SW480 (cell line): ENCODE measurements at places on chromosomes 3 and 15.
A peak's percentile ranks its signal among the peaks of the same experiment; 100 is the strongest.

- no peak for DNase-seq
These were observed 95.2 kb downstream of the PLSCR2 start for GRCh38 chr3:146374146-146374545.

GRCh38 chr3:109334572-109334971 is 2.8 kb downstream of the DPPA4 start:
- DNase-seq: no peak

GRCh38 chr15:33084661-33085060 is 109.9 kb downstream of the FMN1 start:
- DNase-seq: no peak

DNA sequence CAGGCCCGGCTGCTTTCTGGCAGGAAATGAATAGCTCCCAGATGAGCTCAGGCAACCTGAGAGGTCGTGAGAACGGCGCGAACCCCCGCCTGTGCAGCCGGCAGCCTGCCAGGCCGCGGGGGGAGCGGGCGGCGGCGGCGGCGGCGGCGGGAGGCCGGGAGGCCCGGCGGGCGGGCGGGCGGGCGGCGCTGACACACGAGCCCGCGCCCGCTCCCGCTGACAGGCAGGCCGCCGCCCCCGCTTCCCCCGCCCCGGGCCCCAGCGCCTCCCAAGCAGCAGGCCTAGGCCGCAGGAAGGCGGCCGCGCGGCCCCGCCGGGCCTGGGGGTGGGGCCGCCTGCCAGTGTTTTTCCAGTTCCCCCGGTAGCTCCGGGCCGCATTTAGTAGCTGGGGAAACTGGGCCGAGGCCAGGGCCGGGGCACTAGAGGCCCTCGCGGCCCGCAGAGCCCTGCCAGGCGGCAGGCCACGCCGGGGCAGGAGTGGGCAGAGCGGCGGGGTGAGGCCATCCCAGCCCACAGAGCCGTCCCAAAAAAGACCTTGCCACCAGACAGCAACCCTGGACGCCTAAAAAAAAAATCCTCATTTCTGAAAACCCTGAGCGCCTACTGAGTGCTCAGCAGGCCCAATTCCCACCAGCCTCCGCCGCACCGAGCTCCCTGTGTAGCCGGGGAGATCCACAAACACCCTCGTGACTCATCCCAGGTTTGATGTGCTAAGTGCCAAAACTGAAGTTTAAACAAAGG is 5.6 kb downstream of the HES1 start:
- peak; percentile 94 for DNase-seq

GRCh38 chr3:79015854-79016253 is 751.9 kb downstream of the ROBO1 start:
- DNase-seq: no peak

DNA sequence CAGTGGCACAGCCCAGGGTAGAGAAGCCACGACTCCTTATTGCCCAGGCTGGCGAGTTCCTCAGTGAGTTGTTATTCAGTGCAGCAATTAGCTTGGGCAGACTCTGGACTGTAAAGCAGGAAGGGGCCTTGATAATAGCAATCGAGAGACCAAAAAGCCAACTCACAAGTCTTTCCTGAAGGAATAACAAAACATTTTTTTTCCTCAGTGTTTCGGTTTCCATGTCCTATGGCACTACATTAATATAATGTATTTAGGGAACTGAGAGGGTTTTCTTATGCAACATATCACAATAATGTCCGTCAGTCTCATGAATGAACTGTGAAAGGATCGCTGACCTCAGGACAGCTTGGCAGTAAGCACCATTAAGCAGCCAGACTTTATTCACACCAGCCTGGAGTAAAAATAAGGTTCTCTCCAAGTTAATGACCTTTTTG is 248.9 kb upstream of the TBL1XR1 start:
- DNase-seq: no peak

DNA sequence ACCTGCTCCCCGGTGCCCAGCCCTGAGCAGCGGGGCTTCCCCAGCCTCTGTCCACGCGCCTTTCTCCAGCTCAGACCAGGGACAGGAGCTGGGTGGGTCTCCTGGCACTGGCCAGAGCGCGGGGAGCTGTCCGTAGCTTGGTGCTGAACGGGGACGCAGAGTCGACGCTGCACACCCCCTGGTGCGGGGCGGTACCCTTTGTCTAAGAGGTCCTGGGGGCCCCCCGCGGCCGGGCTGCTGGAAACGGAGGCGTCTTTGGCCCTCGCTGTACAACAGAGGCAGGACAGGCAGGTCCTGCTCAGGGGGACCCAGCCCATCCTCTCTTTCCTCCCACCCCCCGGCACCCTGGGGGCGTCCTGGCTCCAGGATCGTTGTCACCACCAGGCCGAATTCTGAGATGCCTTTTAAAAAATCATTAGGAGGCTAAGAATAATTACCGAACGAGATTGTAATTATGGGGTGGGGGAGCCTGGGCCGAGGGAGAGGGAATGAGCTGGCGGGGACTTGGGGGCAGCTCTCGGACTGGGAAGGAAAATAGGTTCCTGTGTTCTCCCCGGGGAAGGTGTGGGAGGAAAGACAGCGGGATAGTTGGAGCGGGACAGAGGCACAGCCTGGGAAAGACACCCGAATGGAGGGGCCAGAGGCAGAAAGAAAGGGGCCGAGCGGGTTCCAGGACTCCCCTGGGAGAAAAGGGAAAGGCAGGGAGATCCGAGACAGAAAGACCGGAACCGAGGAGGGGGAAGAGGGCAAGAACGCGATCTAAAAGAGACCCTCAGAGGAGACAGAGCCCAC is 4.1 kb upstream of the SKOR1 start:
- no peak for DNase-seq

- peak; percentile 54 for DNase-seq
These were observed 112.8 kb upstream of the ICE2 start for GRCh38 chr15:60591496-60592370.

- peak; percentile 75 for DNase-seq
These were observed 13.2 kb upstream of the TMEM212 start for GRCh38 chr3:171829841-171830517.

- DNase-seq: no peak
These were observed 18.2 kb upstream of the CLDN16 start for GRCh38 chr3:190369668-190370295.

DNA sequence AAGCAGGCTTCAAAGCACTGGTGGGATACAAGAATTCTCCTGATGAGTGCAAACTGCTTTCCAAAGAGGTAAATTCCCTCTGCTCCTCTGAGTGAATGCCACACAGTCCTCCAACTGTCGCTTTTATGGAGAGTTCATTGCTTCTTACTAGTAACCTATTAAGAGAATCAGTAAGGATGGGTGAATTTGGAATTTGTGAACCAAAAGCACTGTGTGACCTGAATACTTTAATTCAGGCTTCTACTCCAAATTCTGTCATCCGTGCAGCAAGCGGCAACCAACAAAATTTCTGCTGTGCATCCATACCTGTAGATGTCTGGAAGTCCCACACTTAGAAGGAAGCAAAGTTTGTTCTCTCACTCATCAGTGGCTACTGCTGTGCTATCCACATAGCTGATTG is 66.7 kb upstream of the SNRK start:
- no peak for DNase-seq

- DNase-seq: no peak
These were observed 5.2 kb downstream of the CAPN3 start for GRCh38 chr15:42364529-42364928.

- no peak for DNase-seq
These were observed 61.8 kb downstream of the MBNL1 start for GRCh38 chr3:152330559-152330958.

DNA sequence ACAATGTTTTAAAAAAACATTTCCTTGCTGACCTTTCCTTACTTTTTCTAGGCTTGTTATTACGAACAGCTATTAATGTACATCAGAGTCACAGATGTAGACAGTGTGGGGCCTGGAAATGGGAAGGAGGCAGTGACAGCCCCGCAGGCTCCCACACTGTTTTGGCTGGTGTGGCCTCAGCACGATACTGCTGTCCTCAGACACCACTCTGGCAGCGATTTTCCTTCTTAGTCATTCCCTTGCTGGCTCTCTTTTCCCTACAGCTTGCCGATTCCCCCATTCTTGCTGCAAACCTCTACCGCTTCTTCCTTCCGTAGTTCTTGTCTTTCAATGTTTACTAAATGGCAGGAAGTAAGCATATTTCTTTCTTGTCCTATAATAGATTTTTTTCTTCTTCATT is 113.1 kb downstream of the ABI3BP start:
- no peak for DNase-seq

GRCh38 chr3:174062923-174063322 is 665.4 kb downstream of the NLGN1 start:
- DNase-seq: no peak

- no peak for DNase-seq
These were observed 34.5 kb downstream of the ZFAND6 start for GRCh38 chr15:80093854-80094418.

- DNase-seq: no peak
These were observed 279.6 kb downstream of the KLF13 start for GRCh38 chr15:31606194-31606669.

GRCh38 chr15:84862214-84862975 is 22.1 kb upstream of the SLC28A1 start:
- no peak for DNase-seq
